ENCODE measurements at places on chromosomes 11 and 22.

DNA sequence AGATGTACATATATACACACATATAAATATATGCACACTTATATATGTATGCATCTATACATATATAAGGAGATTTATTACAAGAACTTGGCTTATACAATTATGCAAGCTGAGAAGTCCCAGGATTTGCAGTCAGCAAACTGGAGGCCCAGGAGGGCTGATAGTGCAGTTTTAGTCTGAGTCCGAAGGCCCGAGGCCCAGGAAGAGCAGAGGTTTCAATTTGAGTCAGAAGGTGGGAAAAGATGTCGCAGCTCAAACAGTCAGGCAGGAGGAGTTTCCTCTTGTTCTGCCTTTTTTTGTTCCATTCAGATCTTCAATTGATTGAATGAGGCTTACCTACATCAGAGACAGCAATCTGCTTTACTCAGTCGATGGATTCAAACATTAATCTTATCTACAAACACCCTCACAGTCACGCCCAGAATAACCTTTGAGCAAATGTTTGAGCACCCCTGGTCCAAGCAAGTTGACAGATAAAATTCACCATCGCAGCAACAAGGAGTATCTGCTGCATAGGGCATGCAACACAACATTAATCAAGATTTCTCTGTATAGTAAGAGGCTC, 4.0 kb upstream of the SGSM1 start:
- DNase-seq: no peak

GRCh38 chr11:35174666-35175065, 35.7 kb downstream of the CD44 start:
- no peak for DNase-seq

GRCh38 chr22:49330421-49331222, 497.1 kb downstream of the BRD1 start:
- DNase-seq: no peak

DNA sequence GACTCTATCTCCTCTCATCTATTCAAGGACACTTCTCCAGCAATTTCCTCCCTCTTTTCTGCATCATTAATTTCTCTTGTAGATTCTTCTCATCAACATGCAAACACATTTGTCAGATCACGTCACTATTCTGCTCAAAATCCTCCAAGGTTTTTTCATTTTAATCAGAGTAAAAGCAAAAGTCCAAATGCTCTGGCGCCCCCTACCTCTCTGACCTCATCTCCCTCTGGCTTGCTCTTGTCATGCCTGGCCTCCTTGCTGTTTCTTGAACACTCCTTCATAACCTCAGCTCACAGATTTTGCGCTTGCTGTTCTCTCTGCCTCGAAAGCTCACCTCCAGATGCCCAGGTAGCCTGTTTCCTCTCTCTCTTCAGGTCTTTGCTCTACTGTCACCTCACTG, 22.4 kb downstream of the RTCB start:
- no peak for DNase-seq

DNA sequence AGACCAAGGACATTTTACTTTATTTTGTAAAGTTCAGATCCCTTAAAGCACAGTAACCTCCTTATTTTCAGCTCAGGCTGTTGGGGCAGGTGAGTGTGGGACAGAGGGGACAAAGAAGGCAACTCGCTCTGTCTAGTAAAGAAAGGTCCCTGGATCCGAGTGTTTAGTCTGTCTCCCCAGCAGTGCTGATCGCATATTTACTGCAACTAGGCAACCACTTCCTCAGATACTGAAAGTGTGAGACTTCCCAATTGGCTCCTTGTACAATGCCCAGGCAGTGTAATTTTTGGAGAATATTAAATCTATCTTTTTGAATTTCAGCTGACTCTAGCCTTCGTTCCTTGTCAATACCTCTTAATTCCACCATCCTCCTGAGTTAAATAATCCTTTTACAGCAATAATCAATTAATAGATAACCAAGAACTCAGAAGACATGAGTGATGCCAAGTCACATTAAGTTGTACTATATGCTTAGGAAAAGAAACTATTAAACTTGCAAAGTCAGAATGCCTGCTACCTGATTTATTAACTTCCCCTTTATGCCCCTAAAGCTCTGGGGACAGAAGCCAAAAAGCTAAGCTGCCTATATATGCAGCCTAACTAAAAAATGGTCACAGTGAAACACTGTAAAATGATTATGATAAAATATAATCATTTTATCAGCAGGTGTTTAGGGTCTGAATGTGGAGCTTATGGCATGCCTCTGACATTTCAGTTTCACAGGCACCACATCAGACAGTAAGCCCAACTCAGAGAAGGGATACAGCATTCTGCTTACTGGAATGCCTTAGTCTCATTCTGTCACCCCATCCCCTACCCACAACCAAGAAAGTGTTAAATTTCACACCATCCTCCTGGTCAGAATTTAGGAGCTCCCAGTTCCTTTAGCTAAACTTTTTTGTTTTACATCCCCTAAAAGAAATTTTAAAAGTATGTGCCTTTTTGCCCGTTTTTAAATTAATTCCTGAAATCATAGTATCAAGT, 138.7 kb downstream of the TRIM44 start:
- no peak for DNase-seq

DNA sequence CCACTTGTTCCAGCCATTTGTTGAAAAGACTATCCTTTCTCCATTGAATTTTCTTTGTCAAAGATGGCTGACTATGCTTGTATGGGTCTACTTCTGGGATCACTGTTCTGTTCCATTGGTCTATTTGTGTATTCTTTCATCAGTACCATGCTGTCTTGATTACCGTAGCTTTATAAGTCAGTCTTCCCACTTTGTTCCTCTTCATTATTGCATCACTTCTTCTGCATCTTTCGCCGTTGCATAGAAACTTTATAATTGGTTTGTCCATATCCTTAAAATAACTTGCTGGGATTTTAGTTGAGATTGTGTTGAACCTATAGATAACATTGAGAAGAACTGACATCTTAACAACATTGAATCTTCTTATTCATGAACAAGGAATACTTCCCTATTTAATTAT, 598.8 kb downstream of the TBC1D22A start:
- DNase-seq: no peak

DNA sequence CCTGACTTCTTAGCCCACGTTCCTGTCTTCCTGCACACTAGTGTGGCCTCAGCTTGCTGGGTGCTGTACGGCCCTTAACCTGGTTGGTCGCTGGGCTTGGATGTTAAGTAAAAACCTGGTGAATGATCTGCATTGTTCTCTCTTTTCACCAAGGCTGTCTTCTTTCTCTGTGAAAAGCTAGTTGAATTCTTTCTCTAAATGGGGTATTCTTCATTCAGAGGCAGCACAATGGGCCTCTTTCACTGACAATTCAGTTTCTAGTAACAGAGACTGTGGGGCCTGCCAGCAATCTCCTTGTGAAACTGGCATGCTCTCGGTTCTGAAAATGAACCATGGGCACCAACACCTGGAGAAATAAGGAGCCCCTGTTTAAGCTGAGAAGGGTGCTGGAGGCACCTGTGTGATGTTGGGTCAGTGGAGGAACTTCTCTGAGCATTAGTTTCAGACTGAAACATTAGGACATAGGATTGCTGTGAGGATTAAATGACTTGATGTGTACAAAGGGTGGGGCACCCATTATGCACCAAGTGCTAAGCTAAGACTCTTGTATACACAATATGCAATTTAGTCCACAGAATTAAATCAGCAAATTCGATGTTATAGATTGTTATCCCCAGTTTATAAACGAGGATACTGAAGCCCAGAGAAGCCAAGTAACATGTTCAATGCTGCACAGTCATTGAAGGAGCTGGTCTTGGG, 33.1 kb upstream of the ELF5 start:
- no peak for DNase-seq

All from SJCRH30 (cell line).